GM19239 (cell line): ENCODE measurements at places on chromosomes 2 and 18.

GRCh38 chr18:46386788-46387187 lies 270.2 kb downstream of the LOXHD1 start:
- DNase-seq: no peak

- no peak for DNase-seq
These were observed 84.0 kb downstream of the SH3RF3 start for GRCh38 chr2:109212836-109213563.

GRCh38 chr2:235523486-235524150 lies 29.8 kb downstream of the AGAP1 start:
- DNase-seq: no peak

GRCh38 chr2:233360771-233361176 lies 6.5 kb downstream of the DGKD start:
- DNase-seq: no peak

DNA sequence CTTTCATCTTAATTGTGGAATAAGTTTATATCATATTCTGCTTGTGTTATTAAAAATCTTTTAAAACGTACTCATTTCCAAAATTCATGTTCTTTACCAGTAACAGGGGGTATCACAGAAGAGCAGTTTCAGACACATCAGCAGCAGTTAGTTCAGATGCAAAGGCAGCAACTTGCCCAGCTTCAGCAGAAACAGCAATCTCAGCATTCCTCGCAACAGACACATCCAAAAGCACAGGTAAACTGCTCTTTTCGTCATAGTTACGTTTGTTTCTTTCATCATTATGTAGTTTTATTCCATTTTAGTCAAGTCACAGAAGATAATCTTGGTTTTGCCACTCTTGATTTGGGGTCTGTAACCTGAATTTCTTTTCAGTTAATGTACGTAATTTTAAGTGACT lies 93.5 kb upstream of the KIF5C start:
- no peak for DNase-seq

DNA sequence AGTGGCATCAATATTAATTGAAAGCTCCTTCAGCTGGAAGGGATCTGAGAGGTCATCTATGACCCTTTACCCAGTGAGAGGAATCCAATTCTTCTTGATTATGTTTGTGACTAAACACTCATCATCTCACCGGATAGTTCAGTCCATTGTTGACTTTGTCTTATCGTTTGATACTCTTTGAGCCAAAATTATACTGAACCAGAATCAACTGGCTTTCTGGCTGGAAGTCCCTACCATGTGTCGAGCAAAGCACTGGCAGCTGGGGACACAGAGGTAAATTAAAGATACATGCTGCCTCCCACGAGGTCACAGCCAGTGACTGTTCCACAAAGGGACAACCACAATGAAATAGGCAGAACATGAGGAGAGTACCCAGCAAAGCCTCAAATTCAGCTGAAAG lies 91.4 kb upstream of the FHL2 start:
- no peak for DNase-seq

- no peak for DNase-seq
These were observed 181.1 kb downstream of the METTL4 start for GRCh38 chr18:2390158-2390557.

DNA sequence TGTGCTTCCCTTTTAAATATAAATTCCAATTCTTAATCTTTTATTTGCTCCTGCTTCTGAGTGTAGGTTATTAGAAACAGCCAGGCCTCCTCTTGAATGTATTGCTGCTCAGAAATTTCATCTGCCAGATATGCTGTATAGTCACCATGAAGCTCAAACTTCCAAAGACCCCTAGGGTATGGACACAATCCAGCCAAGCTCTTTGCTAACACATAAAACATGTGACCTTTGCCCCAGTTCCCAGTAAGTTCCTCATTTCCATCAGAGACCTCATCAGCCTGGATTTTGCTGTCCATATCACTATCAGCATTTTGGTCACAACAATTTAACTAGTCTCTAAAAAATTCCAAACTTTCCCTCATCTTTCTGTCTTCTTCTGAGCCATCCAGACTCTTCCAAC lies 75.2 kb downstream of the MAP2 start:
- DNase-seq: no peak

DNA sequence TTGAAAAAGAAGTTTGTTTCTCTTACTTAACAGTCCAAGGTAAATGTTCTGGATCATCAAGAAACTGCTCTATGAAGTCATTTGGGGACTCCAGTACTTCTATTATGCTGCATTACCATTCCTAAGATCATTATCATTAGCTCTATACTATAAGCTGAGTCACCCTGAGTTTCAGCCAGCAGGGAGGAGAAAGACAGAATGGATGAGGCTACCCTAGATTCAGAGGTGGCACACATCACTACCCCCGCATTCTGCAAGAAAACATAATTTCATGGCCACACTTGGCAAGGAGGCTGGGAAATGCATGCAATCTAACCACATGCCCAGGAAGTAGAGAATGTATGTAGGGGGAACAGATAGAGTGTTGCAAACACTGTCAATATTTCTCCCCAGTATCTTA lies 16.6 kb upstream of the LNPK start:
- no peak for DNase-seq

GRCh38 chr2:120552800-120553481 lies 182.7 kb upstream of the GLI2 start:
- DNase-seq: no peak

- DNase-seq: no peak
These were observed 3.8 kb downstream of the CATIP start for GRCh38 chr2:218360453-218360852.

DNA sequence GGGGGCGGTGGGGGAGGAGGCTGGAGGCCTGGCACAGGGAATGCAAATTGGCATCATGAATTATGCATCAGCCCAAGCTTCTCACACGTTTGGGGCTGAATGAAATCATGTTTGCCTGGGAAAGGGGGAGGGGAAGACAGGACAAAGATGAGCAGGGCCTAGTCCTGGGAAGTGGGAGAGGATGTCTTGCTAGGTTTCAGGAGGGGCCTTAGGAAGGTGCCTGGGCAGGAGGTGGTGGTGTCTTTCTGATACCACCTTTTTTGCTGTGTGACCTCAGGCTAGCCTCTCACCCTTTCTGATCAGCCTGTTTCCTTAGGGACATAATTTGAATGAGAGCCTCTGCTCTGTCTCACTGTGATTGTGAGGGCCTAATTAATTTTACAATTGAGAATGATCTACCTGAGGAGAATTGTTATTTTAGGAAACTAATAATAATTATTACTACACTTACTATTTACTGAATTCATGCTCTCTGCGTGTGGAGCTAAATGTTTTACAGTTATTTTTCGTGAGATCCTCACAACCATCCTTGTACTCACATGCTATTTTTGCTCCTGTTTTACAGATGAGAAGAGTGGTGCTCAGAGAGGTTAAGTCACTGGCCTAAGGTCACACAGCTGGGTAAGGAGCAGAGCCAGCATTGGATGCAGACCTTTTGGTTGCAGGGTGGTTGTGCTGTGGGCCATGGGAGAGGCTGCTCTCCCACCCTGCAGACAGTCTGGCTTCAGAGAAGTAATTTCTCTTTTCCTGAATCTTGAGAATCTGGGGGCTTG lies 39.6 kb downstream of the INHBB start:
- DNase-seq: no peak

- DNase-seq: peak; percentile 47
These were observed 3.9 kb downstream of the WIPF1 start for GRCh38 chr2:174593574-174594203.

DNA sequence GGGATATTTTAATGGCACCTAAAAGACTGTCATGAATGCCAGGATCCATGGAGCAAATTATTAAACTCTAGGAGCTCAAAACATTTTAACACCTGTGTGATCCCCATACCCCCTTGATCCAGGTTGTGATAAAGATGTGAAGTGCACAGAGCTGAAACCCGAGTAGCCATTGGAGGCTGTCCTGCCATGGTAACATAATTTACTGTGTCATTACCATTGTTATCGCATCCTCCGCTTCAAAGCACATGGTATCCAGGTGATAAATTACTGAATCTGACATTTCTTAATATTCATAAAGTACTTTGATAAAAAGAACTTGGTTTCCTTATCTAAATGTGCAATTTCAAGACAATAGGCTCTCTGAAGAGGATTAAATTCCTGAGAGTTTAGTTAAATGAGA lies 109.3 kb downstream of the CHST9 start:
- DNase-seq: no peak

DNA sequence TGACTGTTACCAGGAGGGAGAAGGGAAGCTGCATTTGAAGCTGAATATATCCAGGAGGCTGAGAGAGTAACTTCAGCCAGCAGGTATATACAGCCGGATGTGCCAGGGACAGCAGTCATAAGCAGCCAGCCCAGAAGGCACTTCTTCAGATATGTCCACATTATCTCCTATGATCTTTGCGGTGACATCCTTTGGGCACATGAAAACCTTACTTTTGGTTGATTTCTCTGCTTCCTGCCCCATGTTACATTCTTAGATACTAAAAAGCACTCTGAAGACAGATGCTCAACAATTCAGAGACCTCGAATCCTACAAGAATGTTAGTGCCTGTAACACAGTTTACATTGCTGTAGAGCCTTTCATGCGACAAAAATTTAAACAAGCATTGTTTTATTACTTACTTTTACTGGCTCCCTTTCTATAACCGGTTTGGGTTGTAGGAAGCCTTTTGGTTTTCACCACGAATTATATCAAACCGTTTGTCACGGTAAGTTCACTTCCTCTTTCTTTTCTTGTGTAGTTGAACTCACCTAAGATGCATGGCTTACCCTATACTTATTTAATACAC lies 50.3 kb upstream of the TLK1 start:
- peak; percentile 23 for DNase-seq

- DNase-seq: peak; percentile 14
These were observed 889.1 kb upstream of the GCFC2 start for GRCh38 chr2:76599732-76600368.

DNA sequence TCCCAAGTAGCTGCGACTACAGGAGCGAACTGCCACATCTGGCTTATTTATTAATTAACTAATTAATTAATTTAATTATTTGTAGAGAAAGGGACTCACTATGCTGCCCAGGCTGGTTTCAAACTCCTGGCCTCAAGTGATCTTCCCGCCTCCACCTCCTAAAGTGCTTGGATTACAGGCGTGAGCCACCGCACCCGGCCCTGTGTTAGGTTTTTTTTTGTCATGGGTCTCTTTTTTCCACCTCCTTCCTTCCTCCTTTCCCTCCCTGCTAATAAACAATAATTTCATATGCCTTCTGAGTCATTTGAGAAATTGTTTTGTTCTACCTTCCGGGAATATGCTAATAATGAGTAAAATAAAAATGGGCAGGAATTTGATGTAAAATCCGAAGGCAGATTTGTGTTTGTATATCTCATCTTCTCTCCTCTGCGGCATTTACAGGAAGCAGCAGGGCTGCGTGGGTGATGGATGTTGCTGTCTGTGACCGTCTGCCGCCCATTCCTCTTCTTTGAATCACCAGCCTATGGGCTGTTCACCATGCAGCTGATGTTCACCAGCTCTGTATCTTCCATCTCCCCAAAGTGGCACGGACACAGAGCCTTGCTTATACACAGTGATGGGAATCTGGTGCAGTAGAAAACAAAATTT lies 89.9 kb downstream of the ACSL3 start:
- no peak for DNase-seq

GRCh38 chr2:45014016-45014702 lies 4.9 kb upstream of the SIX2 start:
- DNase-seq: no peak

DNA sequence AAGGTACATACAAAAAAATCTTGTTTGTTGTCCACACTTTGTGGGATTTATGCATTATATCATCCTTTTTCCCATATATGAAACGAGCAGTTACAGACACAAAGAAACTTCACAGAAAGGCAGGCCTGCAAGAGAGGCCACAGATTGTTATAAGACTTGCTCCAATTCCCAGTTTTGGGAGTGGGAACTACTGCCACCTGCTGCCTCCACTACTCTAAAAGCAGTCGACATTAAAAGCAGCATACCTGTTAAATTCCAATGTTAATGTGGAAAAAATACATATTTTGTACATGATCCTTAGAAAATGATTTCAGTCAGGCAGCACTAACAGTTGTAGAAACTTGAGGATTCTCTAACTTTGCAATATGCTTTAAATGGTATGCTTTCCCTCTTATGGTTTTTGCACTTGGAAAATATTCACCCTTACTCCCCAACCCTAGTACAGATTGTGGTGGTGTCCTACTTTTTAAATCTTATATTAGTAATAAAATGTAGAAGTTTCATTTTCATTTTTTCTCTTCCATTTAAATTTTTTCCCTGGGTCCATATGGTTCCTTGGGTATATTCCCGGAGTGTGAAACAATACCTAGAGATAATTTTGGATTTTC lies 37.9 kb downstream of the SLC38A11 start:
- DNase-seq: no peak

- no peak for DNase-seq
These were observed 427.5 kb downstream of the LRATD1 start for GRCh38 chr2:15059870-15060512.

GRCh38 chr2:209426432-209426831 lies 2.6 kb downstream of the MAP2 start:
- no peak for DNase-seq

- no peak for DNase-seq
These were observed 151.2 kb upstream of the BARD1 start for GRCh38 chr2:214960677-214961076.

GRCh38 chr2:11133238-11133935 lies 21.9 kb upstream of the SLC66A3 start:
- no peak for DNase-seq

DNA sequence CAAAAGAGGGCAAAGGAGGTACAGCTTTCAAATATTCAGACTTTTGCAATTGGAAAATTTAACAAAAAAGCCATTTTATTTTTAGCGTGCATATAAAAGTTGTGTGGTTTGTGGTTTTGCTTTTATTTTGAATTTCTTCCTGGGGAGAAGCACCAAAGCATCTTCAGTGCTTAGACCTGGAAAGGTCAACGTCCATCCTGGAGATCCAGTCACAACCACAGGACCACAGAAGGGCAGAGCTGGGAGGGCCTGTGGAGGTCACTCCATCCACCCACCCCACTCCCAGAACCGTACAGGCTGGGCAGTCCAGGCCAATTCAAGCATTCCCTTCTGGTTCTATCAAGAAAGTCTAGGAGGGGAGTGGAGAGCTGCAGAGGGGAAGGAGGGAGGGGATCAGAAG lies 43.8 kb downstream of the MPHOSPH10 start:
- DNase-seq: no peak

DNA sequence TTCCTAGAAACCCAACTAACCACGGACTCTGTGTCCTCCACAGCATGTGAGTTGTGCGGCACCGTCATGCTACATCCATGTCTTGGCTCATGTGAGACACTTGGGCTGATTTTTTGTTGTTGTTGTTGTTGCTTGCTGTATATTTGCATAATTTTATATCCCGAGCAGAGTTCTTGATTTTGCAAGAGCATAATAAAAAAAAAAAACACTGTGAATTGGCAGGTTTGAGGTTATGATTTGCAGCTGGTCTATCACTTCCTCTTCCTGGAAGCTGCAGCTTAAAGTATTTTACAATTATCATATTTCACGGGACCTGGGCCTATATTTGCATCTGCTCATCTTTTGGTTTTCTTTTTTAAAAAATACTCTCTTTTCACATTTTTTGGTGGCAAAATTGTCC lies 142.3 kb upstream of the NRP2 start:
- DNase-seq: no peak

- no peak for DNase-seq
These were observed 114.1 kb upstream of the MYCN start for GRCh38 chr2:15826273-15826717.

GRCh38 chr2:179768765-179769164 lies 92.6 kb downstream of the ZNF385B start:
- no peak for DNase-seq

- no peak for DNase-seq
These were observed 159.1 kb upstream of the CREB1 start for GRCh38 chr2:207370646-207371045.

- no peak for DNase-seq
These were observed 167.8 kb downstream of the BCL11A start for GRCh38 chr2:60385648-60386047.

- no peak for DNase-seq
These were observed 609 bp upstream of the ZNF2 start for GRCh38 chr2:95165030-95165370.
